Substantia nigra (tissue), 51 donors: ENCODE measurements at places on chromosomes 16 and 17.

DNA sequence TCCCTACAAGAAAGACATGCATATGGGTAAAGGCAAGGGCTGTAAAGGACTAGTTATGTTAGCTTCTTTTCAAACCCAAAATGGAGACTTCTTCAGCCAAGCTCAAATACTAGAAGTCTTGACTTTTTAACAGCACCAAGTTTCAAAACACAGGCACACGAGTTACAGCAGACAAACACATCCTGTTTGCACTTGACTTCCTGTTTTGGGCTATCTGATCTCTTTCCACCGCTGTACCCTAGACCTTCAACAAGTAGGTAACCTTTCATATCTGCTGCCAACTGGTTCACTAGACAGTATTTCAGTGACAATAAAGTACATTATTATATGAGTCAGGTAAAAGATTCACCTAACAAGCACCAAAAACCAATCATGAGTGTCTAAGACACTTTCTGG lies 12.3 kb downstream of the RFFL start:
- no peak for DNase-seq

DNA sequence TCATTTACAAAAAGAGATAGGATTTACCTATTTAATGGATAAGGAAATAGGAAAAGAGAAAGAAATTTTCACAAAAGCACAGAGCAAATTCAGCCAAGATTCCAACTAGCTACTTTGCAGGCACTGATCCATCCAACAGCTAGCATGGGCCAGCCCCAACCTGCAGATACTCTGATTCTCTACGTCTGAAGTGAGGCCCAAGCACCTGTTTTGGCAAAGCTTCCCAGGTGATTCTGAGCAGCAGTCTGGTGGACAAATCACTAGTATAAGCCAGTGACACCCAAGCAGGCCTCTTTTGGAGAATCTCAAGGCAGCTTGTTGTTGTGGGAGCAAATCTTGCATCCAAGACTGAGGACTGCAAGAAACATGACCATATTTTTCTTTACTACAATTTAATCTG lies 20.9 kb upstream of the CALB2 start:
- no peak for DNase-seq

- no peak for DNase-seq
Observed at GRCh38 chr16:2584729-2585650, 47.2 kb downstream of the PDPK1 start.

DNA sequence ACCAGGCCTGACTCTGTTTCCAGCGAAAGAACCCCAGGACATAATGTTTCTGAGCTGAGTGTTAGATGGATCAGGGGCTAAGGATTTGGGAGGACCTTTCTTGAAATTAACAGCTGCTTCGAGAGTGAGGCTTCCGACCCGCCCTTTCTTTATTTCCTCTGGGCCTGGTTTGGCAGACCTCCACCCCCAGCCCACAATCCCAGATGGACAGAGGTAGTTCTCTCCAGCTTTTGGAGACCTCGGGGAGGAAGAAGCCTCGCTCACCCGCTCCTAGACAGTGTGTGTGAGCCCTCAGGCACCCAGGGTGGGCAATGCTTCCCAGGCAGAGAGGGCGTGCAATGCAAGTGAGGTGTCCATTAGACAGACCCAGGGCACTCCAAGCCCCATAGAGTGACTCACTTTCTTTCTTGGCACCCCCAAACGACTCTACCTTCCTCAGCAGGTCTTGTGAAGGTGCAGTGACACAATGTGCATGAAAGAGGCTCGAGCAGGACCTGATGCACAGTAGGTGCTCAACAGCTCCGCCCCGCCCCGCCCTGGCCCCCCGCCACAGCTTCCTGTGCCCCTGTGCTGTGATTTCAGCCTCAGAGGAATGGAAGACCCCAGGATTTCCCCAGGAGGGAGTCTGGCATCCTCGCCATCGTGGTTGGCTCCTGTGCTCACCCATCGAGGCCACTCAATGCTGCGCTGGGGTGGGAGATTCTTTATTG lies 50.7 kb upstream of the TOB1 start:
- DNase-seq = no peak

- no peak for DNase-seq
Observed at GRCh38 chr16:19560078-19560477, 4.6 kb downstream of the VPS35L start.

DNA sequence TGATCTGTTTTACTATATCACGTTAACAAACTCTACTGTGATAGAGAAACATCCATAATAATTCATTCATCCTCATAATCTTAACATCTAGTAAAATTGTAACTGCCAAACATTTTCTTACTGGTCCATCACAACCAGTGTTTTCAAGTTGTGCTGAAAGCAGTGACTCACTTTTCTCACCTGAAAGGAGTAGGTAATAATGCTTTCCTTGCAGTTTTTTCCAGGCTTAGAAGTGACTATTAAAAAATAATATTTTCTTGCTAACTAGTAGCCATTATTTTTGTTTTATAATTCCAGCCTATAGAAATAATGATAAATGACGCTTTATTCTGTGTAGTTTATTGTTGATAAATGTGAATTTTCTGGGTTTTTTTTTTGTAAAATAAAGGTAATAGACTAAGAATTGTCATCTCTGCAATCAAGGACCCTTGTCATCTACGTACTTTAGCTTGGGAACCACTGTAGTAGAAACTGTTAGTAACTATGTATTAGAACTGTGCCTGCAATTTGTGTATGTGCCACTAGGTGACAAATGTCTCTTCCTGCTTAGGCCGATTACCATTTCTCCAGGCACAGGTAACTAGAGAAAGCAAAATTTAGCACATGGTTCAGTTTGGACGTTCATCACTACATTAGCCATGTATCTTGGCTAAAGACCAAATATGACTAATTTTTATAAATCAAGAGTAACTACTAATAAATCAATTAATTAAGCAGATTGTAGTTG lies 409.4 kb upstream of the ERCC4 start:
- DNase-seq = no peak

GRCh38 chr17:57379237-57379894 lies 123.0 kb downstream of the MSI2 start:
- DNase-seq = no peak

DNA sequence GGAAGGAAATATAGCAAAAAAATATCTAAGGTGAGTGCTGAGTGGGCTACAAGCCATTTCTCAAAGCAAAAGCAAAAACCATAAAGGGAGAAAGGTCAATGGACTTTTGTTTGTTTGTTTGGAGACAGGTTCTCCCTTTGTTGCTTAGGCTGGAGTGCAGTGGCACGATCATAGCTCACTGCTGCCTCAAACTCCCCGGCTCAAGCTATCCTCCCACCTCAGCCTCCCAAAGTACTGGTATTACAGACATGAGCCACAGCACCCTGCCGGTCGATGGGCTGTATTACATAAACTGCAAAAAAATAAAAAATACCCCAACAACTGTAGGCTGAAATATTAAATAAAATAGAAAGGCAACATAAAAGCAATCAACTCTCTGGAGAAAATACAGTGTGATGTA lies 3.5 kb upstream of the RBBP6 start:
- DNase-seq = no peak

GRCh38 chr17:42687707-42688320 lies 5.5 kb downstream of the CNTNAP1 start:
- no peak for DNase-seq

DNA sequence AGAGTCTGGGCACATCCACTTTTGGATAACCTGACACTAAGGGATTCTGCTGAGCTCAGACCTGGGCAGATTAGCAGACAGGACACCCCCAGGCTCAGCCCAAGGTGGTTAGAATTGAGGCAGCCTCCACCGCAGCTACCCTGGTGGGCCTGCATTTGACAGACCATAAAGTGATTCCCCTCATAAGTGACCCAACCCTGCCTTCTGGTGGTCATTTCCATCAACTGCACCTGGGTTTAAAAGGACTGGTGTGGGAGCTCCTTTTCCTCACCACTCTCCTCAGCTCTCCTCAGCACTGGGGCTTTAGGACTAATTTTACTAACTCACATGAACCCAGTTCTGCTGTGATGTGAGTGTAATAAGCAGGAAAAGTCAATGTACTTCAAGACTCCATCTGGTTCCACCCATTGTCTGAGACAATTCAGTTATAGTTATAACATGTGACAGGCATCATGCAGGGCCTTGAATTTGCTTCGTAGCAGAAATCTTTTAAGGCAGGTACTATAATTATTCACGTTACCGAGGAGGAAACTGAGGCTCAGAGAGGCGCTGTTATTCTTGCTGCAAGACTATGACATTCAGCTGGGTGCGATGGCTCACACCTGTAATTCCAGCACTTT lies 42.5 kb downstream of the MYH3 start:
- no peak for DNase-seq

- DNase-seq = no peak
Observed at GRCh38 chr16:13953501-13953900, 33.5 kb downstream of the ERCC4 start.
